ENCODE measurements at places on chromosomes 1 and 21.
A peak's percentile ranks its signal among the peaks of the same experiment; 100 is the strongest.

GRCh38 chr1:60033066-60033465, 40.5 kb downstream of the C1orf87 start:
- no peak for DNase-seq

DNA sequence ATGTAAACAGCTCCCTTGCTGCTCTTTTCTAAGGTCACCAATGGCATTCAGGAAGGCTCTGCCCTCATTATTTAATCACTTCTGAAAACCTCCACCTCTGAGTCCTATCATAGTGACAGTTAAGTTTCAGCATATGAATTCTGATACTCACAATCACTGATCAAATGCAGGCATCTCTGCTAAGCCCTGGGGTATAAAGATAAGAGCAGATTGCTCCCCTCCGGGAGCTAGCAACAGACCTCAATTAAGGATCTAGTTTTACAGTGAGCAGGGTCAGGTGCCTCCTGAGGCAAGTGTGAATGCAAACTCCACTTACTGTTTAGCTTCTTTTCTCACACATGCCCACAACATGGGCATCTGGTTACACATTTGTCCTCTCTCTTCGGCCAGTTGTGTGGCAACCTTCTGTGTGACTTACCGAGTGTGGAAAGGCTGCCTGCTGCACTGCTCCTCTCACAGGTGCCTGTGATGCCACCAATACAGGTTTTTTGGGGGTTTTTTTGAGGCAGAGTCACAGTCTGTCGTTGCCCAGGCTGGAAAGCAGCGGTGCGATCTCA, 15.0 kb downstream of the IL10RB start:
- no peak for DNase-seq

- no peak for DNase-seq
These were observed 2.2 kb upstream of the PAPPA2 start for GRCh38 chr1:176460544-176461336.

- no peak for DNase-seq
These were observed 1.2 kb downstream of the TRABD2B start for GRCh38 chr1:47996060-47996405.

- no peak for DNase-seq
These were observed 114.9 kb downstream of the SLC35F3 start for GRCh38 chr1:234019387-234019786.

DNA sequence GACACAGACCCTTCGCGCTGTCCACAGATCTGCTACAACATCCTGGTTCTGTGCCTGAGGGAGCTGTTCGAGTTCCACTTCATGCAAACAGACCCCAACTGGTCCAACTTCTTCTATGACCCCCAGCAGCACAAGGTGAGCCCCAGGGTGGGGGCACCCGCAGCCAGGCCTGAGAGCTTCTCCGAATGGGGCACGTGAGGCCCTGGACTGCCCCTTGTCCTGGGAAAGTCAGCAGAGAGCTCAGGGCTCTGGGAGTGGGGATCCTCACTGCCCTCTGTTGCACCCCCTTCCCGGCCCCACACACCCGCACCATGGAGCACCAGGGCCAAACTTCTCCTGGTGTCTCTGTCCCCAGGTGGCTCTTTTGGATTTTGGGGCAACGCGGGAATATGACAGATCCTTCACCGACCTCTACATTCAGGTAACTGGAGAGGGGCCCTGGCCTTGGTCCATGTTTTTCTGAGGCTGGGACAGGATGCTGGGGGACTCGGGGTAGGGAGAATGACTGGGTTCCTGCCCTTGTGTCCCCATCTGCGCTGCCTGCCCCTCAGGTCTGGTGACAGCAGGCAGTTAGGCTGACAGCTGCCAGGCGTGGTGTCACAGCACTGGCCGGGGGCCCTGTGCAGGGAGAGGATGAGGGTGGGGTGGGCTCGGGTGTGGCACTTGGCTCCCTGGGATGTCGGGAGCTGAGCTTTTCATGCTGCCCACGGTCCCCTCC, 44.6 kb downstream of the COQ8A start:
- no peak for DNase-seq

DNA sequence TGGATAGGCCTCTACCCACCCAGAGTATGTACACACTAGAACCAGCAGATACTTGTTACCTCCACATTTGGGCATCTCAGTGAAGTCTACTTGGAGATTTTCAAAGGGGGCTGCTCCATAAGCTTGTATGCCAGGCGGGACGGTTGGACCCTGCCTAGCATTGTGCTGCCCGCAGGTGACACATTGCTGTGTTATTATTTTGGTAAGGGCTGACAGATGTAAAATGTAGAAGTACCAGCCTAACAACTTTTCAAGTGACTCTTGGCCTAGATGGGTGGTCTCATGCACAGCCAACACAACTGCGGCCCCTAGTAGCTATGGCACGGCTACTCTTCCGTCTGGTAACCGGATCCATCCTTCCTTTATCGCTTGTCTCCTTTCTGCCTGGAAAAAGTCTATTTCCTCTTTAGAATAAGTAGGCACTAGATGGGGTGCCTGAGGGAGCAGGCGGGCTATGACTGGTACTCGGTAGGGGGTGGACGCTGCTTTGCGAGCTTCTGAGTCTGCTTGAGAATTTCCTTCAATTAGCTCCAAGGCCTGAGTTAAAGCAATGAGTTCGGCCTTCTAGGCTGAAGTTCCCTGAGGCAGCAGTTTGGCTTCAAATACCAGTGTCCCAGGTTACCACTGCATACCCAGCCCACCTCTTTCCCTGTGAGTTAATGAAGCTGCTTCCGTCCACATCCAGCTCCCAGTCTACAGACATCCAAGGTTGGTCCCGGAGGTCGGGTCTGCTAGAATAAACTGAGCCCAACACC, 405.3 kb downstream of the TGFB2 start:
- no peak for DNase-seq

DNA sequence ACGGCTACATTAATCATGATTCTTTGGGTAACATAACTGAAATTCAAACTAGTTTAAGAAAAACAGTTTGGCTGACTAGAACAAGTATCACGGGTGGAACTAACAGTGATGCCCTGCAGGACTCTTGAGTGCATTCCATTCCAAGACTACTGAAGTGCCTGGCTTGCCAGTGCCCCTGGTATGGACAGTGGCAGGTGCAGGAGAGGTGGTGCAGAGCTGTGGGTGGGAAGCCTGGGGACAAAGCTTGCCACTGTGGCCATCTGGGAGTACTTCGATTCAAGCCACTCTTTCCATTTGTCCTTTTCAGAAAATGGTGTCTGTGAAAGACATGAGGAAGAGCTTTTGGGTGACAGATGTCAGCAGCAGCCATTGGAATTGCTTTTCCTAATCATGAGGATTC, 166.5 kb downstream of the RRAGC start:
- no peak for DNase-seq

DNA sequence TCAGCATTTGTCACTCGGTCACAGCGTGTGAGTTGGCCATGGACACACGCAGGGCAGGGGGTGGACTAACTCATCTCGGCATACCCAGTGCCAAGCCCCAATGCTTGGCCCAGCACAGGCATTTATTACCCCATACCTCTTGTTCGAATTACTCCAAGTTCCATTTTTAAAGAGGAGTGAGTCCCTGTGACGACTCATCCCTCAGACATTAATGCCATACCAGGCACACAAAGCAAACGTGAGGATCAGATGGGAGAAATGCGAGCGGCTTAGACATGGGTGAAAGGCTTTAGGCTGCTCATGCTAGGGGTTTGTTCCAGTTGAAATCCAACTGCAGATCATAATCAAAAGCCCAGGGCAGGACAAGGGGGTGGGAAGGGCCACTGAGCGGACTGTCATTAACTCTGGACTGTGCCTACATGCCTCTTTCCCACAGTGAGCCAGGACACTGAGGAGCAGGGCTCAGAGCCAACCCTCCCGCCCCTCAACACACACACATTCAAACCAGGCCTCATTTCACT, 118.5 kb upstream of the NGF start:
- DNase-seq, result no peak

DNA sequence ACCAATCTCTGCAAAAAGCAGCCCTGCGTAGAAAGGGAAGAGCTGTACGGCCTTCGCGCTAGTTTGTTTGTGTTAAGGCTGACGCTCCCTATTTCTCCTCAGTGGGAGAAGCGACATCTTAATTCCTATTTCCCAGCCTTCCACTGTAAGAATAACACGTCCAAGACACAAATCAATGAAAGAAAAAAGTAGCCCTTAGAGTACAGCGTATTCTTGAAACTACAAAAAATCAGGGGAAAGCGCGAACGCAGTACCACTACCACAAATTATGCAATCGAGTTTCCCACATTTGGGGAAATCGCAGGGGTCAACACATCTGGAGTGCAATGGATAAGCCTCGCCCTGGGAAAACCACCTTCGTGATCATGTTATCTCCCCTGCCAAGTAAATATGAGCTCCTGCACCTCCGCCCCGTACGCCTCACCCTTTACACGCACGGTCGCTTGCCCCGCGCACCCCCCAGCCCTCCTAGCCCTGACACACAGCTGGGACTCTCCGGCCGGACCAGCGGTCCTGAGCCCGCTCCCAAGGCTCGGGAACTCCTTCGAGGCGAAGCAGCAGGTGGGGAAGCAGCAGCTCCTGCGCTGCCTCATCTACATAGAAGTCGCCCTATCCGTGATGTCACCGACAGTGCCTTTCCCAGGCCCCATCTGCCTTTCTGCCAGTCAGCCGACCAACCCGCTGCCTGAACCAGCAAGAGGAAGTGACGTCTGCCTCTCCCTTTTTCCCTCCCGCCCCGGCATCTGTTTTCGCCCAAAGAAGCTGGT, 94.7 kb downstream of the PPIAL4G start:
- DNase-seq, result peak; percentile 93

- DNase-seq, result no peak
These were observed 1.5 kb downstream of the VAMP4 start for GRCh38 chr1:171740356-171740863.

DNA sequence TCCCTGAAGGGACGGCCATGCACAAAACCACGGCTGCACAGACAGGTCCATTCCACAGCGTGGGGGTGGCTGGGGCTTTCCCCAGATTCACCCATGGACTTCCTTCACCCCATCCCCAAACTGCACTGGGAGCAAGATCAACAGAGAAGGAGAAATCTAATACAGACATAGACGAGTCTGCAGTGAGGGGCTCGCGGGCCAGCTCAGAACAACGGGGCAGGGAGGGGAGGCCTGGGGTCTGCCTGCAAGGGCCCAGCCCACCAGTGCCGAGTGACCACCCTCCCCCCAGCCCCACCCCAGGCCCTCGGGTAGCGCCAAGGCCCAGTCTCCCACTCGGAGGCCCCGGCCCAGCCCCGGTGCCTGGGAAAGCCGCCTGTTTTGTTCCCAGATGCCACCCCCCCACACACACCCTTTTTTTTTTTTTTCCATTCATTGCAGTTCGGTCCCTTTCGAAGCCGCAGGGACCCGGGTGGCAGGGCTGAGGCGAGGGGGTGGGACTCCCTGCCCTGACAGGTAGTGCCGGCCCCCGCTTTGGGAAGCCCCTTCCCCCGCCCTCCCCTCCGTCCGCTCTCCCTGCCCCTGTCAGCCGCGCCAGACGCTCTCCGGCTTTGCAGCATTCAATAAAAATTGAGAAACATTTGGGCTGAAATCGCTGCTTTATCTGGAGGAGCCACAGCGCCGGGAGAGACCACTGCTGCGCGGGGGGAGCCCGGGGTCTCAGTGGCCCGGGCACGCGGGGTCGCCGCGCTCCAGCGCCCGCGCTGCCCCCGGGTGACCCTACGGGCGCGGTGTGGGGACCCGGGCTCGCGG, 543 bp upstream of the EPHB2 start:
- peak; percentile 68 for DNase-seq

DNA sequence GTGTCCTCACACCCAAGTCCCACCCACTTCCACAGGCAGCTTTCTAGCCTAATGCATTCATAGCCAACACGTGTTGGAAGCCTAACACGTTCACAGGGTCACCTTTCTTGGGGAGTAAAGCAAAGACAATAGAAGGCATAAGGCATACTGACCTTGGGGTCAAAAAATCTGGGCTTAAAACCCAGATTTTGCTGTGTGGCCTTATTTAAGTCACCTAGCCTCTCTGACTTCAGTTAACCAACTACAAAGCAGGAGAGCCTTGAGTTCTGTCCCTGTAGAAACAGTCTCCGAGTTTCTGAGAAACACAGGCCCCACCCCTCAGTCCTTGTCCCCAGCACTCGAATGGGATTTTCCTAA, 1.4 kb downstream of the TNNT2 start:
- DNase-seq, result no peak

DNA sequence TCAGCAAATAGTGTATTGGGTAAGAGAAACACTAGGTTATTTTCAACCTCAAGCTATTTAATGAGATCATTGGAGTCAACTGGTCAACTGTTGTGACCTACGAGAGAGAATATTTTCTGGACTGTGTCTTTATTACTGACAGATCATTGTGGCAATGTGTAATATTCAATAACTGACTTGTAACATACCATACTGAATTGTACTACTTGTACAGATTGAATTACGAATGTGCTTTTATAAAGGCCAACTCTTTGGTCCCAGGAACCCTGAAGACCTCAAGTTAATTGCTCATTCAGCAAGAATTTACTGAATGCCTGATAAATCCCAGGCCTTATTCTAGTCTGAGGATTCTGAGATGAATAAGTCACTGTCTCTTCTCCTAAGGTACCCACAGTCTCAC, 56.1 kb upstream of the CAMK1G start:
- no peak for DNase-seq

GRCh38 chr1:108591466-108591865, 31.6 kb downstream of the EEIG2 start:
- no peak for DNase-seq

DNA sequence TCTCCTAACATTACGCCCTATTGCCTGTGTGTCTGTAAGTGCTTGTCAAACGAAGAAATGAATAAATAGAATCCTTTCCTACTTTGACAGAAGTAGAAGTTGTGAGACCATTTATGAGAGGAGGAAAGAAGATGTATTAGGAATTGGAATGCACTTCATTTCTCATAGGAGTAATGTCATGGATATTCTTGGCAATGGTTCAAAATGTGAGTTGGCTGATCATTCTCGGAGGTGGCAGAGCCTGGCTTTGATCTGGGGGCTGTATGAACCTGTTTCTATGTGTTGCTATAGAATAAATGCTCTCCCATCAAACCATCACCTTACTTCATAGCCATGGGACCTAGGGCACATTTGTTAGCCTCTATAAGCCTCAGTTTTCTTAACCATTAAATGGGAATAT, 10.1 kb upstream of the SERBP1 start:
- DNase-seq, result no peak

DNA sequence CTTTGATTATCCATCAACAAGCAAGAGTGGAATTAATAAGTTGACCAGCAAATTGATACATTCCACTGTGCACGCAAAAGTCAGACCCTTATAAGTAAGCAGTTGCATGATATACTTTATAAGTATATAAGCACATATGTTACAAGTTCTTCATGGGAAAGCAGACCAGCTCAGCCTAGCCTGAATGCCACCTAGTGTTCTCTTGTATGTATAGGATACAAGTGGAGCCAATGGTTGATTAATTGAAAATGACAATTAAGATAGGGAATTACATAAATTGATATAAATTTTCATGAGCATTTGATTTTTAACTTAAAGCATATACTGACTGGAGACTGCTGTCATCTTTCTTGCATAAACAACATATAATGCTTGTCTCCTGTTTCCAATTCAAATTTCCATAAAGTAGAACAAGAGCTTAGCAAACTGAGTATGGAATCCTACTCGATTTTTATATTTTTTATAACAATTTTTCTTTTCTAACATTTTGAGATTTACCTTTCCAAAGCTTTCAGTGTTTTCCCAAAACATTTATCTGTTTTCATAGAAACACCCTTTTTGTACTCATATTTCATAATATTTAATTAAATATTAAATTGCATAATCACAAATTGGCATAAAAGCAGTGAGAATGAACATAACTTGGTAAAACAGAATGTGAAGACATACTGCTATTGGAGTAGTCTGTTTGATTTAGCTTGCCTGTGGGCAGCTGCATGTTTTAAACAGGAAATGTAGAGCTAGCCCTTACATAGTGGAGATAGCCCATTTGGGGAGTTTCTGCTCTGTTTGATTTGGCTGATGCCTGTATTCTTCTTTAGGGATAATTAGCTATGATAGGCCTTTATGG, 62.8 kb downstream of the MAGI3 start:
- no peak for DNase-seq

- DNase-seq, result no peak
These were observed 31.0 kb upstream of the LHX4 start for GRCh38 chr1:180199018-180199417.
